ENCODE measurements at places on chromosomes 6 and 20.

GRCh38 chr6:127022302-127022701 lies 96.2 kb upstream of the RSPO3 start:
- DNase-seq: peak; percentile 84

GRCh38 chr6:128882560-128882959 lies 378 bp upstream of the LAMA2 start:
- DNase-seq: no peak

- no peak for DNase-seq
Observed at GRCh38 chr6:20868397-20869096, 334.3 kb downstream of the CDKAL1 start.

- no peak for DNase-seq
Observed at GRCh38 chr20:36298795-36299339, 7.3 kb upstream of the DLGAP4 start.

DNA sequence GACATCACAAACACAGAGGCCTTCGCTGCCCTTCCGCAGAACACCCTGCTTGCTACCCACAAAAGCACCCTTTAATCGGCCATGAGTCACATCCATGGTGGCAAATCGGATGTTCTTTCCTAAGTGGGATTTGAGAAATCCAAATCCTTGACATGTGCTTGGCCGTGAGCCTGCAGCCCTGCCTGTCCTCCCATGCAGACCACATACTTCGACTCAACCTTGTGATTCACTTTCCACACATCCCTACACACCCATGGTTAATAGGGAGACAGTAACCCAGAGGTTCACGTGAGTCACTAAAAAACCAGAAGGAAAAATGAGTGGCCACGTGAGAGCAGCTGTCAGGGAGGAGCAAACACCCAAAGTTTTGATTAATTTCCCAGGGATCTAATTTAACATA lies 19.4 kb downstream of the RAMACL start:
- DNase-seq: peak; percentile 93

- DNase-seq: no peak
Observed at GRCh38 chr6:158672726-158673125, 22.9 kb downstream of the SYTL3 start.

DNA sequence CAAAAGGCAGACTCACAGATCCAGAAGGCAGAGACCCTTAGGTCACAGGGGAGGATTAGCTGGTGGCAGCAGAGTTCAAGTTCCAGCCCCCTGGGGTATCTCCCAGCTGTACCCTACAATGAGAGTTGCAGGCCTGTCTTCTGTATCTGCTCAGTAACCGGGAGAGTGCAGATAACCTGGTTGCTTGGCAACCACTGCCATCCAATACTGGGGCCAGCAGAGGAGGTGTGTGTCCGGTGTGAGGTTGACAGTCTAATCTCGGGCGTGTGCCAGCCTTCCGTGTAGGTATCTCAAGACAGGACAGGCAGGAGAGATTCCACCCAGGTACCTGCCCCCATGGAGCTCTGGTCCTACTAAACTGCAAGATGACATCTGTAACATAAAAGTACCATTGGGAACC lies 56.6 kb upstream of the TBC1D7 start:
- no peak for DNase-seq

DNA sequence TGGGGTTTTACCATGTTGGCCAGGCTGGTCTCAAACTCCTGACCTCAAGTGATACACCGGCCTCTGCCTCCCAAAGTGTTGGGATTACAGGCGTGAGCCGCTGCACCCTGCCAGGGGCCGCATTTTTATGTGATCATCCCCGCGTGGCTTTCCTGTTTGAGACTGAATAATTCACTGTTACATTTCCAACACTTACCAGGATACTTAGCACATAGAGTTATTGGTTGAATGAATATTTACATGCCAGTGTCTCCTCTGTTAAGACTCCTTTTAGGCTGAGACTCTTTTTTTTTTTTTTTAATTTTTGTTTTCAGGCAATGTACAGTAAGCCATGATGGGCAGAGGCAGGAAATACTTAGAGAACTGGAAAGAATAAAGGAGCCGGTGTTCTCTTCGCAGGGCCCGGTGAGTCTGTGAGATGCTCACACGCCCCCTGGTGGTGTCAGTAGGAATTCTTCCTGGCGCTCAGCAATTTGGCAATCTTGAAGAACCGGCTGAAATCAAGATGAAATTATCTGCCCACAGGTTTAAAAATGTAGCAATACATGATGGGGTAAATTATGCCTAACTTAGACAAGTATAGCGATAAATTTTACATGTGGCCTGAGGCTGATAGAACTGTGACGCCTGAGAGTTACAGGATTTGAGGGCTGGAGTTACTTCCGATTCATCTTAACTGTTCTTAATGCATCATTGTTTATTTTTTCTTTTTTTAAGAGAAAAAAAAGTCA lies 7.6 kb upstream of the RNF114 start:
- peak; percentile 86 for DNase-seq

Measured in fibroblast of gingiva (primary cell).